ENCODE measurements at places on chromosomes 2 and 18. TPM values are rescaled to one million over a fixed set of nuclear protein-coding genes. Genes with fewer than 3 reads are reported as not detected.

- no peak for DNase-seq
These were observed 159.1 kb downstream of the LNPK start for GRCh38 chr2:175842996-175843395.

GRCh38 chr2:241952816-241953215 lies 83.3 kb downstream of the RTP5 start:
- DNase-seq: no peak

- no peak for DNase-seq
These were observed 1.4 kb downstream of the CYRIA start for GRCh38 chr2:16664052-16664731.

DNA sequence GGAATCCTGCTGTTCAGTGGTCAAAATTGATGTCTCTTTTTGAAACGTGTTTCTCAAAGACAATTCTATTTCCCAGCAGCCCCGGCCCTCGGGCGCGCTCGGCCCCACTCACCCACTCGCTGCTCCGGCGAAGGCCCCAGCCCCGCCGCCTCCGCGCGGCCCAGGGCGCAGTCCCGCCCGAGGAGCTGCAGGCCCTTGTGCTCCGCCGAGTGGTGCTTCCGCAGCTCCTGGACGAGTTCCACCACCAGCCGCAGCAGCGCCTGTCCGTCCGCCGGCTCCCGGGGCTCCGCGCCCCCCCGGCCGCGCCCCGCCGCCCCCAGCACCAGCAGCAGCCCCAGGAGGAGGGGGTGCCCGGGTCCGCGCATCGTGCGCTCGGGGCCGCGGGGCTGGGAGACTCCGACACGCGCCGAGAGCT lies 413 bp downstream of the ALKAL2 start:
- no peak for DNase-seq

- no peak for DNase-seq
These were observed 37.9 kb upstream of the PKDCC start for GRCh38 chr2:42009657-42010580.

DNA sequence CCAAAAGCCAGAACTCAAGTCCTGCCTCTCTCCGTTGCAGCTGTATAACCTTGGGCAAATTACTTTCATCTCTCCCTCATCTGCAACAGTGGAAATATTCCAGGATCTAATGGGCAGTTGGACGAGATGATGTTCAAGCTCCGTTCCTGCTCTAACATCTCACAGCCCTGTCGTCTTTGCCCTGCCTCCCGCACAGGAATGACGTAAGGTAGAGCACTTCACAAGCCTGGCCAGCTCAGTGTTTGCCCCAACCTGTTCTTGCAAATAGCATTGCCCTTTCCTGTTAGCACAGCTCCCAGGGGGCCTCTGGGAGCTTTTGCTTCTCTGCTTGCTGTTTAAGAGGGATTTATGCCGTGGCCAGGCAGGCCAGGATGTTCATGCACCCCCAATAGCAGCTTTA lies 107.9 kb downstream of the KLHL29 start:
- no peak for DNase-seq

- DNase-seq: no peak
These were observed 639.6 kb downstream of the IRS1 start for GRCh38 chr2:226159875-226160479.

GRCh38 chr2:118493213-118493612 lies 354.2 kb downstream of the EN1 start:
- DNase-seq: no peak

The ACTG2 gene
- polyA plus RNA-seq: 4.7 TPM

The CTAGE1 gene
- 0.06 TPM for polyA plus RNA-seq

The ZNF892 gene
- 3.8 TPM for polyA plus RNA-seq

The CREG2 gene
- 0.27 TPM for polyA plus RNA-seq
